NCI-H526 (cell line): ENCODE measurements at places on chromosomes 2 and 18.

GRCh38 chr18:34522603-34523002, 187.5 kb upstream of the DTNA start:
- DNase-seq, result no peak

DNA sequence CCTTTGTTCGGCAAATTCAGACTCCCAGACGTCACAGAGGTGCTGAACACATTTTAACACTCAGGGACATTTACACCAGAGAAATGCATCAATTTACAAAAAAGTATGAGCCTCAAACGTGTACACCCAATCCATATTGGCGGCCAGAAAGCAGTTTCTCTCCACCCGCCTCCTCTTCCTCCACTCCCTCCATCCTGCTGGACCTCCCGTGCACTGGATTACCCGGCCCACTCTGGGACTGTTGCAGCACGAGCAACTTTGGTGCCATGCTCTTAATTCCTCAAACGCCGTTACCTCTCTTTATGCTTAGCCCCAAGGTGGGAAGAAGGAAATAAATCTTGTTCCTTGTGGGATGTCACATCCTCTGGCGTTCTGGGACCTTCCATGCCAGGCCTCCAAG, 243.4 kb downstream of the ZNF516 start:
- DNase-seq, result no peak

DNA sequence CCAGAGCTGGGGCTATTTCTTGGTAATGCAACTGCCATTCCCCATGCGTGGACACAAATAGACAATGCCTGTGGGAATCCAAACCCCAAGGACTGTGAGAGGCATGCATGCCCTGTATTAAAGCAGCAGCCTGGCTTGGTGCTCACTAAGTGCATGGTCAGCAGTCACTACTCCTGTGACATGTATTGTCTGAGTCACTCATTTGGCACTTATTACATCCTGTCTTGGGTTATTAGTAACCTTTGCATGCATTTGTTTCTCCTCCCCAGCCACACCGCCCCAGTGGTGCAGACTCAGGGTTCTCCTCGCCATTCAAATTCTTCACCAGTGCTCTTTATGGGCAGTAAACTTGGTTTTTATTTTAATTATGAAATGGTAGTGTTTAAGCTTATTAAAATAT, 30.2 kb downstream of the PRKCE start:
- DNase-seq, result no peak

DNA sequence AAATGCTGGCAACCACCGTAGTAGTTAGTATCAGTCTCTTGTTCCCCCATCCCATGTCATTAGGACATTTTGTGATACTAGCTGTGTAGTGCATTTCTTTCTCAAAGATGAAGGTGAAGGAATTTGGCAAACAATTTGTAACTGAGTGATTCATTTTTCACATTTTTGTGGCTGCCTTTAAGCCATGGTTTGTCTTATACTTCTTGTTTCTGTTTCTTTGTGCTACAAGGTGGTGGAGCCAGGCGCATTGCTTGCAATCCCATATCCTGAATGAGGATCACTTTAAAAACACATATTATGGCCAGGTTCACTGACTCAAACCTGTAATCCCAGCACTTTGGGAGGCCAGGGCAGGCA, 40.6 kb downstream of the GPD2 start:
- no peak for DNase-seq

DNA sequence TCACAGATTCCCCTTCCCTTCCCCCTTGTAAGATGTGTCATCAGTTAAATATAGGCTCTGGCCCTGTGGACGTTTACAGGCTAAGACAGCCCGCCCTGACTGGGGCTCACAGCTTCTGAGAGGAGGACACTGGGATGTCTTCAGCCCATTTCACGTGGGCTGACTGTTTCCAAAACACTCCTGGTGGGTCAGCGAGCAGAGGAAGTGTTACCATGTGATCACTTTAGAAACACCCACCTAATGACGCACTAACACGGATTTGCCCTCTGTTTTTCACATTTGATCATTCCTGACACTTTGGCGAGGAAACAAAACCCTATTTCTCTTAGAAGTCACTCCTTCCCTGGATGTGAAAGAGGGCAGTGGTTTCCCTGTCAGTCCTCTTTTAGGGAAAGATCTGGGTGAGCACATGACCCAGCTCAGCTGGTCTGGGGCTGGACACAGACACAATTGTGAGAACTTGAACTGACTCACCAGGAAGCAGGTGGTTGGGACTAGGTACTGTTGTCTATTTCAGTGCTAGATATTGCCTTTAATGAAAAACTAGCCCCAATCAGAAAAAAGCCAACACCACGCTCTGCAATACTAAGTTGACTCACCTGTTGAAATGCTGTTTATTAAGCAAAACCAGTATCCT, 38.8 kb downstream of the BMP10 start:
- DNase-seq, result no peak

GRCh38 chr2:17791121-17791816, 25.0 kb upstream of the MSGN1 start:
- DNase-seq, result no peak

- no peak for DNase-seq
Observed at GRCh38 chr2:163247847-163248220, 409.3 kb upstream of the KCNH7 start.

- DNase-seq, result no peak
Observed at GRCh38 chr2:241132538-241133435, 16.5 kb downstream of the PASK start.

DNA sequence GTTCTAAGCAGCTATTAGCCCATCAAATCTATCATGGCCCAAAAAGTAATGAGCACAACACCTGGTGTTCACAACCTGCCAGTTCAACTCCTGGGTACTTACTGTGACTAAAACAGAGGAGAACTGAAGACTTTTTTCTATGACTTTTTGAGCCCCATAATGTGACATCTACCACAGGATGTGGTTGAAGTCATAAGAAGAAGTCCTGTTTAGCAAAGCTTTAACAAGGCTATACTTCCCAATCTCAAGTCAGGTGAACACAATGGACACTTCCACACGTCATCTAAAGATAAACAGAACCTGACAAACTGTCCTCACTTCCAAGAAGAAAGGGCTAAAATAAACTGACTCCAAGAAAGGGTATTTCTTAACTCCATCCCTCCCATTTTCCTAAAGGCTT, 138.8 kb downstream of the ATAD2B start:
- no peak for DNase-seq

DNA sequence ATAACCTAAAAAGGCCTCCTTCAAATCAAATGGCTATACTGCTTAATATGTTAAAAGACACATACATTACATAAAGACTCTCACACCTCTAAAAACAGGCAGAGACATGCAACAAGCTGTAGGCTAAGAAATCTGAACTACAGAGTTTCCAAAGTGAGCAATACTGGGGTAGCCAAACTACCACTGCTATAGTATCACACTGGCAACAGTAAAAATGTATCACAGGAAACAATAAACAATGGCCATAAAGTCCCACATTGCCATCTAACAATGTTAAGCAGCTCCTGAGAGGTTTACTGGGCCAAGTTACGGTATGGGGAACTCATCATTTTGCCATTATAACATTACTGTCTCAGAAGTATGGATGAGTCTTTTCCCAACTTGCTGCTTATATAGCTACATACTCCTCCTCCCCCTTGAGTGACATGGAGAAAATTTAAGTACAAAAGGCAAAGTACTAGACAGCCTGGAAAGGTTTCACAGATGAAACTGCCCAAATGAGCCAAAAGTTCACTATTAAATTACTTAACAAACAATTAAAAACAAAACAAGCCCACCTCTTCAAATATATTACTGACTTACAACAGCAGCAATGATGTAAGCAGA, 50.3 kb downstream of the SS18 start:
- no peak for DNase-seq

GRCh38 chr18:79746730-79747129, 51.0 kb upstream of the KCNG2 start:
- DNase-seq, result no peak

- no peak for DNase-seq
Observed at GRCh38 chr2:159518321-159519005, 97.9 kb downstream of the BAZ2B start.

DNA sequence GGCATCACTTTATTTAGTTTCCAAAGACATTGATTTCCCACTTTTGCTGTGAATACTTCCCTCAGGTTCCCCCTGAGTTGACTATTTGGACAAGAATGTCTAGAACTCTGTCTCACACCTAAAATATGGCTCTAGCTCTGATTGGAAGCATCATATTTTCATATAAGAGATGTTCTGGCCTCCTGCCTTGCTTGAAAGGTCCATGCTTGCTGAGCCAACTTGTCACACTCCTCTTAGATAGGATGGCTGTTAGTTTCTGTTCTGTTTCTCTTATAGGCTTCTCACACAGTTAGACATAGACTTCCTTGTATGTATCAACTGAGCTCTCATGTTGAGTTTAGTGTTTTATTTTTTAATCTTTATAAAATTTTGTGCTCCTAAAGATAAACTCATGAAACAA, 87.1 kb downstream of the CNTNAP5 start:
- no peak for DNase-seq
